ENCODE measurements at places on chromosomes 3 and 15.

DNA sequence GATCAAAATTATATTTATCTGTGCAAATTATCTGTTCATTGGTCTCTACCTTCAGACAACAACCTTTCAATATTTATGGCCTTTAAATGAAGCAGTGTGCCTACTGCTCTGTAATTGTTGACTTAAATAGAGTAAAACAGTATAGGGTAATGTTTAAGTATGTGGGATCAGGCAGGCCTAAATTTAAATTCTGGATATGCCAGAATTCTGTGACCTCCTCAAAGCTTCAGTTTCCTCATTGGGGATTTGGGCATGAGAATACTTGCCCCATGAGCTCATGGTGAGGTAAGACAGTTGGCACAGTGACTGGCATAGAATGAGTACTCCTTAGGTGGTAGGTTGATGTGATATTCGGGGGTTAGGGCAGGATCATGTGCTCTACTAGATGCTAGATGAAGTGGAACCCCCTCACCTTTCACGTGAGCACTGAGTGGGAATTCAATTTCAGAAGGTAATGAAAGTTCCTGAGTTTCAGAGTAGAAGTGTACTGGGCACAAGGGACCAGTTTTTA, 14.9 kb downstream of the ARL8B start:
- no peak for DNase-seq

DNA sequence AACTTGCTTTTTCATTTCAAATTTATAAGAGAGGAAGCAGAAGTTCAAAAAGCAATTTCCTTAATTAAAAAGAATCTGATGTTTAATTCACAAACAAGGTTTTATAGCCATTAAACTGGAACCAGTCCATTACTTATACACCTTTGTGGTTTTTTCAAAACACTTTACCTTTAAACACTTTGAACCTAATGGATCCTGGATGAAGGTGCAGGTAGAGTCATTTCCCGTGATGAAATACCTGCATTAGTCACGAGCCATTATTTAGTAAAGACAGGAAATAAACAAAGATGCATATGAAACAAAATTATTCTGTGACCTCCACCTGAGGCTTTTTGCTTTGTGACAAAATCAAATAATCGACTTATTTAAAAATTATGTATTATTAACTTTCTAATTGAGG, 341.7 kb upstream of the UBE2E2 start:
- no peak for DNase-seq

GRCh38 chr15:94403331-94403730, 172.0 kb downstream of the MCTP2 start:
- DNase-seq: no peak

DNA sequence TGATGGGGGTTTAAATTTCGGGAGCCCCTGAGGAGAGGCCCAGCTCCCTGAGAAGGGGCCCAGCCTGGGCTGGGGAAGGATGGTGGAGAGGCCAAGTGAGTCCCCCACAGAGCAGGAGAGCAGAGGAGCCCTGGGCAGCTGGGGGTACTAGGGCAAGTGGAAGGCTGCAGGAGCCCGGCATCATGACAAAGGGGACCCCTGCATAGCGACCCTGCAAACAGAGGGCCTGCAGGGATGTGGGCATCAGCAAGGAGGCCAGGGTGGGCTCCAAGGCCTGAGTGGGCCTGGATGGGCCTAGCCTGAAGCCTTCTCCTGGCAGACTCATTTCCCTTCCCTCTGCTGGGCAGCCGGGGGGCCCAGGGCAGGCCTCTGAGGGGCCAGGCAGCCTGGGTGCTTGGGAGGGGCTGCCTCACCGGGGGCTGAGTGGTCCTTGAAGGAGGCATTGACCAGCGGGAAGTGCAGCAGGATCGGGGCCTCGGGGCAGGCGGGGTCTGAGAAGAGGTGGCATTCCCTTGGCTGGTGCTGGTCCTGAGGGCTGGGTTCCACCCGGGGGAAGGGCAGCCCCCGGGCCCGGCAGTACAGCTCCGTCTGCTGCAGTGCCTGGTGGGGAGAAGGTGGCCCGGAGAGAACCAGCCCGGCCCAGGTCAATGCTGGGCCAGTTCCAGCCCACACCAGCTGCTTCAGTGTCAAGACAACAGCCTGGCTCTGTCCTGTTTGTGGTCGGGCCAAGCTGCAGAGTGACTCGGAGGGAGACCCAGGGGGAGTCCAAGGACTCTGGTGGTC, 24.7 kb downstream of the PLA2G4D start:
- DNase-seq: no peak

DNA sequence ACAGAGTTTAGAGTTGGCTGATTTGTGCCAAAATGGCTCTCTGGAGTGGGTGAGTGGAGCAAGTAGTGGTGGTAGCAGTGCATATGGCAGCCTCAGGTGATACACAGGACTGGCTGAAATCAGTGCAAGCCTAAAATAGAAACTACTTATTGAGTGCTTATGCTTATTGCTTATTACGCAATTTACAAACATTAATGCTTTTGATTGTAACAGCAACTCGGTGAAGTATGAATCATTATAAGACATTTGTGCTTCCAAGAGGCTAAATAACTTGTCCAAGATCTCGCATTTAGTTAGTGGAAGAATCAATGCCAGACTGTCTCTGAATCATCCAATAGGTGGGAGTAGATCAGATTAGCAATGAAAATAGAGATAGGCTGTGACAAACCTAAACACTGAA, 353.8 kb downstream of the NAALADL2 start:
- DNase-seq: peak; percentile 50

DNA sequence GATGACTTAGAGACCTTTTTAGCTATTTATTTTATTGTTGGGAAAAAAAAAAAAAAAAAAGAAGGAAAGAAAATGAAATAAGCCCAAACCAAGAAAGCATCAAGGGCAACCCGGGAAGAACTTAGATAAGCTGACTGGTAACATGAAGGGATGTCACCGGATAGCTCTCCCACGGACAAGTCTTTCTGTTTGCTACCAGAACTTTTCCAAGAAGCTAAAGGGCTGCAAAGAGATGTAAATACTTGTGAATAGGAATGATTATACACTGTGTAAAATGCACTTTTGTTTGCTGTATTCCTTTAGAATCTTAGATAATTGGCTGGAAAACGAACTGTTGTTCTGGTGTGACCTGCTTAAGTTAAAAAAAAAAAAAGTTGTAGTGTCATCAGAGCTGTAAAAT, 2.8 kb downstream of the FOXB1 start:
- no peak for DNase-seq

DNA sequence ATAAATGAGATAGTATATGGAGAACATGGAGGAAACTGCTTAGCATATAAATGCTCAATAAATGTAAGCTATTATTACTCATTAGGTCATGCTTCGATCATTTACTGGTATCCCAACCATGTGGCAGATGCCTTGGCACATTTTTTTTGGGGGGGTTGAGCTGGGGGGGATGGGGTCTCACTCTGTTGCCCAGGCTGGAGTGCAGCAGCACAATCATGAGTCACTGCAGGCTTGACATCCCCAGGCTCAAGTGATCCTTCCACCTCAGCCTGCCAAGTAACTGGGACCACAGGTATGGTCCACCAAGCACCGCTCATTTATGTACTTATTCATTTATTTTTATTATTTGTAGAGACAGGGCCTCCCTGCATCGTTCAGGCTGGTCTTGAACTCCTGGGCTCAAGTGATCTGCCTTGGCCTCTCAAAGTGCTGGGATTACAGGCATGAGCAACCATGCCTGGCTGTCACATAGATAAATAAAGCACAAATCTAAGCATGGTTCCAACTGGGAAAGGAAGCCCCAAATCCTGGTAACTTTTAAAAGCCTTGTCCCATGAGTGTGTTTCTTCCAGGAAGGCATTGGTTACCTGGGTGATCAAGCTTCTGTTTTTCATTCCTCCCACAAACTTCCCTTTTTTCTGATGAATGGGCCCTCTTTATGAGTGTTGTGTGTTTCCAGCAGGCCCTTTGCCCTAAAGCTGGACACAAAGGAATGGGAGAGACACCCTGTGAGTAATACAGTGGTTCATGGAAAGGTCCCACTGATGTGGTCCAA, 147.4 kb upstream of the UMPS start:
- DNase-seq: no peak

GRCh38 chr3:13289771-13290285, 130.3 kb downstream of the NUP210 start:
- DNase-seq: no peak

GRCh38 chr3:135272026-135272669, 477.1 kb downstream of the EPHB1 start:
- no peak for DNase-seq

DNA sequence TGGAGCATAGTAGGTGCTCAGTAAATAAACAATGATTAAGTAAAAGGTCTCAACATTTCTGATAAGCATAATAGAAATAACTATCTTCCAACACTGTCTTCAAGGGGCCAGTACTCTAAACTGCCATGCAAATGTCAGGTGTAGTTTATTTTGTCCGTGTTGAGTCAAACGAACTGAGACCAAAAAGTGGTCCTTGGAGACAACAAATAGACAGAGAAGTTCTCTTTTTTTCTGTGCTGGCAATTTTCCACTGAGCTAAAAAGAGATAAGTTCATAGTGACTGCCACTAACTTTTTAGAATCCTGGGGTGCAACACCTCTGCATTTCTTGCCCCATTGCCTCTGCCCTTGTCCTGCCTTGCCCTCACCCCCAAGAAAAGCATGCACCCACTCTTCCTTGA, 14.7 kb upstream of the MBNL1 start:
- DNase-seq: no peak

Data from choroid plexus epithelial cell (primary cell).